ENCODE measurements at places on chromosomes 6 and 20.
A peak's percentile ranks its signal among the peaks of the same experiment; 100 is the strongest.

- H3K36me3 ChIP-seq = peaks cover 42% of the 10 kb centered on the region
- H3K27me3 ChIP-seq = no peaks in the 10 kb centered on the region
- no peaks in the 10 kb centered on the region for H3K4me1 ChIP-seq
- no peak overlapping the region for H3K4me3 ChIP-seq
Observed at GRCh38 chr20:5772704-5773103, 22.5 kb downstream of the SHLD1 start.

DNA sequence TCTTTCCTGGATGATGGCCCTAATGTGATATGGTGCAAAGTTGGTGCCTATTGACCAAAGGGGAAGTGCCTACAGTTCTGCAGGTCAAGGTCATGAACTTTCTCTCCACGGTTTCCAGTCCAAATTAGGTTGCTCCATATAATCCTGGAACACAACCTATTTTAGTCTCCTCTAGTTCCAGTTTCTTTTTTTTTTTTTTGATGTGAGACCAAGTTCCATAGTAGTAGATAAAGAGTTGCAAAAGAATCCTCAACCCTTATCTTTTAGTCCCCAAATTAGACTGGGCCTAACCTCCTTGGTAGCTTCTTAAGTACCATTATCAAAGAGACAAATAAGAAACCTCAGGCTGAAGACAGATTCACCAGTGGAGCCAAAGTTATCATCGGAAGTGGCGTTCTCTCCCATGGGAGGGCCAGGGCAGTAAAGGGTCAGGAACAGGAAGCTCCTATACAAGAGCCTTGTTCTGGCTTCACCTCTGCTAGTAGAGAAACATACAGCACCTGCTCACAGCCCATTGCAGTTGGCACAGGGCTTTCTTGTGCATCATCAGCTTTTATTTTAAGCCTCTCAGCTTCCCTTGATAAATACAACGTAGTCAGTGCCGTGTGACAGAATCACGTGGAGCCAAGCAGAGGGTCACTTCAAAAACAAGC, 132.2 kb upstream of the RREB1 start:
- H3K36me3 ChIP-seq = no peaks in the 10 kb centered on the region
- H3K4me1 ChIP-seq = no peaks in the 10 kb centered on the region
- no peak for DNase-seq
- H3K4me3 ChIP-seq = no peak overlapping the region
- H3K27me3 ChIP-seq = no peaks in the 10 kb centered on the region
- H3K27ac ChIP-seq = no peak overlapping the region

DNA sequence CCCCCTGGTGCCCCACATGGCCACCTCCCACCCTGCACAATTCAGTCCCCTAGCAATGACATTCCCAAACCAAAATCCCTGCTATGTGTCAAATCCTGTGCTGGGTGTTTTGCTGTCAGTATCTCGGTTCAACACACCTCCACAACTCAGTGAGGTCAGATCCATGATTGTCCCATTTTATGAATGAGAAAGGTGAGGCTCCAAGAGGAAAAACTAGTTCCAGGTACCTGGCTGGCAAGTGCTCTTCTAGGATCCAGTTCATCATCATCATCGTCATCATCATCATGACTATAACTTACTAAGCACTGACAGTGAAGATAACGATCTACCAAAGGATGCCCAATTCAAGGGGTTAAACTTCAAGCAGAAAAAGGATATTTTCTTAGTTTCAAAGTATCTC, 15.2 kb downstream of the ID1 start:
- no peak overlapping the region for H3K27ac ChIP-seq
- no peaks in the 10 kb centered on the region for H3K36me3 ChIP-seq

- H3K36me3 ChIP-seq = no peaks in the 10 kb centered on the region
- DNase-seq = no peak
- no peak overlapping the region for H3K4me3 ChIP-seq
- no peaks in the 10 kb centered on the region for H3K27me3 ChIP-seq
- H3K4me1 ChIP-seq = peaks cover 10% of the 10 kb centered on the region
Observed at GRCh38 chr6:44185953-44186634, 27.5 kb downstream of the CAPN11 start.

DNA sequence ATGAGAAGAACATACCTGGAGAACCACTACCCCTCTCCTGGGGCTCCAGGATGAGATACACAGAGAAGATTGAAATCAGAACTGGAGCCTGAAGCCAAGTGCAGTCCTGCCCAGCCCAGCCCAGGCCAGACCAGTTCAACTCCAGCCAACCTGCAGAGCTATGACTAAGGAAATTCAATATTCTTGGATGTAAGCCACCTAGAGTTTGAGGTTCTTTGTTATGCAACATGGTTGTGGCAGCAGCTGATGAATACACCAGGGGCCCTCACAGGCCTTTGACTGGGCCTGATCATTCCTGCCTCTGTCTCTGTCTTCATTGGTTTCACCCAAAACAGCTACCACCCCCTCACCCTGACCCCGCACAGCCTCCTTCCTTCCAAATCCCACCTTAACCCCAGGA, 167.8 kb downstream of the LRFN2 start:
- no peak overlapping the region for H3K4me3 ChIP-seq
- H3K4me1 ChIP-seq = no peaks in the 10 kb centered on the region
- H3K27me3 ChIP-seq = no peaks in the 10 kb centered on the region
- no peaks in the 10 kb centered on the region for H3K36me3 ChIP-seq
- no peak for DNase-seq
- no peak overlapping the region for H3K27ac ChIP-seq

DNA sequence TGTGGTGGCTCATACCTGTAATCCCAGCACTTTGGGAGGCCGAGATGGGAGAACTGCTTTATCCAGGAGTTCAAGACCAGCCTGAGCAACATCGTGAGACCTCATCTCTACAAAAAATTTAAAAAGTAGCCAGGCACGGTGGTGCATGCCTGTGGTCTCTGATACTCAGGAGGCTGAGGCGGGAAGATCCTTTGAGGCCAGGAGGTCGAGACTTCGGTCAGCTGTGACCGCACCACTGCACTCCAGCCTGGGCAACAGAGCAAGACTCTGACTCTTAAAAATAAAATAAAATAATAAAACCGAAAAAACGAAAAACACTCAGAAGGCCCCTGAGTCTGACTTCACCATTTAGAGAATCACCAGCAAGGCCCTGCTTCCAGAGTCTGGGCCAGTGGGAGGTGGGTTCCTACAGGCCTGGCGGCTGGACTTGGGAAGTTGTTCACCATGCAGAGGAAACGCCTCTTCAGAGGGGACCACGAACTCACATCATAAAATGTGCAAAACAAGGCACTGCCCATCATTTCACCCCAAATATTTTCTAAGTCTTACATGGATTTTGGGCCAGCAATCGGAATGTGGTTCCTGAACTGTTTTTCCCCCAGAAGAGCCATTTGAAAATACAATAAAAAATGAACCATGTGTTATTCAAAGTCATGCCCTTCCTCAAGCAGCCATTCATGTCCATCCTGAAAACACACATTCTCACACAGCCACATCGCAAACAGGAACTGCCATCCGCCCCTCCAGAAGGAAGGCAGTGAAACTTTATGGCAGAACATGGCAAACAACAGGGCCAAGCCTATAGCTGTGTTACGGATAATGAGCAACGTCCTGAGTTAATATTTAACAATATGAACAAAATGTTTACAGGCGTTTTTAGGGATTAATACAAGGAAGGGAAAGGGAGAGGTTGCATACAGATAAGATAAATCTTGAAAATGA, 57.8 kb downstream of the SLC22A23 start:
- no peak overlapping the region for H3K4me3 ChIP-seq
- H3K4me1 ChIP-seq = no peaks in the 10 kb centered on the region
- no peaks in the 10 kb centered on the region for H3K36me3 ChIP-seq
- DNase-seq = no peak

DNA sequence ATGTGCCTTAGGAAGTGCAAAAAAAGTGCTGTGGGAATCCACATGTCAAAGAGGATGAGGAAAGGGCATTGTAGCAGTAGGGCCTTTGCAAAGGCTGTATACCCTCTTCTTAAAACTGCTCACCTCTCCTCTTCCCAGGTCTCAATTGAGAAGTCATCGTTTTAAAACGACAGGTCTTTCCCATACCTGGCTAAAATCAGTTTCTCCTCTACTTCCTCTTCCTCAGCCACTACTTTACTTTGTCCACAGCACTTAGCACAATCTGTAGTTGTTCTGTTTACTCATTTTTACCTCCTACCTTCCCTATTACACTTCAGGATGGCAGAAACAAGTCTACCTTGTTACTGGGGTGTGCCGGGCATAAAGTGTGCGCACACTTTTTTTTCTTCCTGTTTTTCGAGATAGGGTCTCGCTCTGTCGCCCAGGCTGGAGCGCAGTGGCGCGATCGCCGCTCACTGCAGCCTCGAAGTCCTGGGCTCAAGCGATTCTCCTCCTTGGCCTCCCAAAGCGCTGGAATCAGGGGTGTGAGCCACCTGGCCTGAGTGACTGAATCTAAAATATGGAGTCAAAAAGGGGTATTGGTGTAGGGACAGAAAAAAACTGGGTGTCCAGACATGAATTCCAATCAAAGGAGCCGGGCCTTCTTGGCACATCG, 9.8 kb upstream of the ELOVL5 start:
- peaks cover 43% of the 10 kb centered on the region for H3K4me1 ChIP-seq
- no peak for DNase-seq
- peak overlapping the region; percentile 99 for H3K27ac ChIP-seq
- H3K36me3 ChIP-seq = no peaks in the 10 kb centered on the region

GRCh38 chr6:88825856-88826255, 137.6 kb downstream of the RNGTT start:
- no peaks in the 10 kb centered on the region for H3K4me1 ChIP-seq
- no peaks in the 10 kb centered on the region for H3K36me3 ChIP-seq
- no peak overlapping the region for H3K27ac ChIP-seq
- DNase-seq = no peak
- H3K27me3 ChIP-seq = no peaks in the 10 kb centered on the region
- H3K4me3 ChIP-seq = no peak overlapping the region

- H3K27me3 ChIP-seq = no peaks in the 10 kb centered on the region
- no peaks in the 10 kb centered on the region for H3K36me3 ChIP-seq
- no peaks in the 10 kb centered on the region for H3K4me1 ChIP-seq
- no peak for DNase-seq
Observed at GRCh38 chr6:149015535-149016525, 269.0 kb downstream of the UST start.

DNA sequence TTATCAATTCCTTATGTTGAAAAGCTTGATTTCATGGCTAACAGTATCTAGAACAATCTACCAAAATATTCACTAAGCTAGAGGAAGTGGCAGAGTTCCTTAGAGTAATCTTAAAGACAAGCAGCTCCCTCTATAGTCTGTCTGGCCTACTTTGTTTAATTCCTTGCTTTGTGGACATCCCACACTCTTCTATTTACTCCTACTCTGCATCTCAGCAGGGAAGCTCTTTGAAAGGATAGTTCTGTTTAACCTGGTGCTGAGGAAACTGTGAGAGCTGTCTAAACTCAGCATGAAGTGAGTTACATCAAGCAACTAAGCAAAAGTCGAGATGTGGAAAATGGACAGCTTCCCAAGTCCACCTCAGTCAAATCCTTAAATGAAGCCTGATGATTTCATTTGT, 4.3 kb downstream of the REV3L start:
- no peaks in the 10 kb centered on the region for H3K27me3 ChIP-seq
- H3K4me1 ChIP-seq = peaks cover 5% of the 10 kb centered on the region
- no peak overlapping the region for H3K4me3 ChIP-seq
- no peak for DNase-seq
- no peaks in the 10 kb centered on the region for H3K36me3 ChIP-seq

DNA sequence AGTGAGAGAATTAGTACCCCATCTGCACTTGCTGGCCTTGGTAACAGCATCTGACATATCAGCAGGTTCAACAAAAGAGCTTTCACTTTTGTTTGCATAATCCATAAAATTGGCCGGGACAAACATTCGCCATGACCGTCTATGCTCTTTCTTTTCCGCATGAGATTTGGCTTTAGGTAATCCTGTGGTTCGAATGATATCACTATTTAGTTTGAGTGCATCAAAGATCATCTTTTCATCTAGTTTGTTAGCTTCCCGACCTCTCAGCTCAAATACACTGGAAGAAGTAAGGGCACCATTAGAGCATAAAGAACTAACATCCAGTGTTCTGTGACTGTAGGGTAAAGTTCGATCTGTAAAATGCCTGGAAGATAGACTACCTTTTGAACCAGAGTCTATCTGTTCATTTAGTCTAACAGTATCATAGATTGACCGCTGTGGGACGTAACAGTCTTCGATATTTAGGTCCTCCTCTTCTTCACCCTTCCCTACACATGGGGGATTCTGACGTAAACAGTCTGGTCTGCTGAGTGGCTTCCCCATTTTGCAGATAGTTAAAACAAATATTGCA, 101.6 kb downstream of the DST start:
- no peak overlapping the region for H3K27ac ChIP-seq
- H3K27me3 ChIP-seq = peaks cover 7% of the 10 kb centered on the region
- no peak overlapping the region for H3K4me3 ChIP-seq
- no peak for DNase-seq
- H3K36me3 ChIP-seq = no peaks in the 10 kb centered on the region

DNA sequence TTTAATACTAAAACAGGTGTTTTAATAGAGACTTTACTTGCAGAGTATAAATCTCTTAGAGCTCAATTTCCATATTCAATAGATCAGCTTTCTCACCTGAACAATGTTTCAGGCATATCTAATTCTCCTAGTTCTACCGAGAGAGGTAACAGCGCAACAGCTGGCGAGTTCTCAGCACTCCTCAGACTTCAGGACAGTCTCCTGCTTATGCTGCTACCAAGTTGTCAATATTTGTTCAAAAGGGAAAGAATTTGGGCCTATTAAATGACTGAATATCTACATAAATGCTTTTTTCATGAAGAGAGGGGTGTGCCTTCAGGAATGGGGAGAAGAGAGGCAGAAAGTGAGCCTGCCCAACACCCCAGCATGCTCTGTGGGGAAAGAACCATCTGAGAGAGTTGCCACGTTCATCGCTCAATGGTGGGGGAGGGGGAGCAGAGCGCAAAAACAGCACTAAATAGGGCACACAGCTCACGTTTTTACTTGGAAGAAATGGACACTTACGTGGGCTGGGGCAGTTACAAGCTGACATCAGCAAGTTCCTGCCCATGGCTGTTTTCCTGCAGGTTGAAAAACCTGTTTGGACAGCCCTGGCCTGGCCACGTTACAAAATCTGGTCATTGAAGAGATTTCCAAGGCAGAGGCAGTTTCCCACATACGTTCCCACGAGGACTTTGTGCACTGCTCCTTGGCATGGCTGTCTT, 38.0 kb downstream of the EZR start:
- H3K4me3 ChIP-seq = no peak overlapping the region
- H3K27ac ChIP-seq = no peak overlapping the region
- no peaks in the 10 kb centered on the region for H3K27me3 ChIP-seq
- DNase-seq = no peak
- peaks cover 21% of the 10 kb centered on the region for H3K36me3 ChIP-seq
- peaks cover 14% of the 10 kb centered on the region for H3K4me1 ChIP-seq

GRCh38 chr6:137246164-137246563, 27.0 kb upstream of the IFNGR1 start:
- no peak overlapping the region for H3K4me3 ChIP-seq
- no peaks in the 10 kb centered on the region for H3K4me1 ChIP-seq
- H3K36me3 ChIP-seq = no peaks in the 10 kb centered on the region
- no peak for DNase-seq
- H3K27ac ChIP-seq = no peak overlapping the region

GRCh38 chr6:82331031-82331773, 32.4 kb upstream of the TPBG start:
- H3K36me3 ChIP-seq = no peaks in the 10 kb centered on the region
- no peaks in the 10 kb centered on the region for H3K4me1 ChIP-seq
- H3K27ac ChIP-seq = no peak overlapping the region
- DNase-seq = no peak
- no peaks in the 10 kb centered on the region for H3K27me3 ChIP-seq
